ENCODE measurements at places on chromosomes 12 and 14.

GRCh38 chr12:6364044-6364374 lies 11.4 kb downstream of the SCNN1A start:
- no peak for DNase-seq

DNA sequence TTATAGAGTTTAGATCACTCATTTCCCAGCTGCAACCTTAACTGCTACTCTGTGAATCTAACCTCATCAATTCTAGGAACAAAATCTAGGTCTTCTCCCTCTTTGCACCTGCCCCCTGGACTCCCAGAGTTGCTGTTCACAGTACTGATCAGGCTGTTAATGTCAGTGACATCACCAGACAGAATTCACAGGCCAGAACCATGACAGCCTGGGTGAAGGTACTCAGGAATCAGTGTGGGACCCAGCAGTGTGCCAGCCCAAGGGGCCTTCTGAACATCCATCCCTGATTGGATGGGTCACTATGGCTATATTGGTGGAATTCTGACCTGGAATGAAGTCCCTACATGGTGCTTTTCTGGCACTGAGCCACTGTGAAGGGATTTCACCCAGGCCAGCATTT lies 72.8 kb downstream of the CLMN start:
- DNase-seq, result no peak

- no peak for DNase-seq
Observed at GRCh38 chr12:89305373-89305772, 46.9 kb downstream of the DUSP6 start.

DNA sequence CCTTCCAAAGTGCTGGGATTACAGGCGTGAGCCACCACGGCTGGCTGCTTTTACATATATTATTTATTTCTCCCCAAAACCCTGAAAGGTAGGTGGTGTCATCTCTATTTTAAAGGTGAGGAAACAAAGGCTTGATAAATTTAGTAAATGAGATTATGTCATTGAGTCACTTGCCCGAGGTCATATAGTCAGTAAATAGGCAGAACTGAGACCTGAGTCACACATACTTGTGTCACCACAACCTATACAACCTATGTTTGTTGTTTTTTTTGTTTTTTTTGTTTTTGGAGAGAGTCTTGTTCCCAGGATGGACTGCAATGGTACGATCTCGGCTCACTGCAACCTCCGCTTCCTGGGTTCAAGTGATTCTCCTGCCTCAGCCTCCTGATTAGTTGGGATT lies 12.8 kb downstream of the TSFM start:
- DNase-seq, result no peak

- DNase-seq, result no peak
Observed at GRCh38 chr12:56676851-56677580, 11.1 kb downstream of the PTGES3 start.

DNA sequence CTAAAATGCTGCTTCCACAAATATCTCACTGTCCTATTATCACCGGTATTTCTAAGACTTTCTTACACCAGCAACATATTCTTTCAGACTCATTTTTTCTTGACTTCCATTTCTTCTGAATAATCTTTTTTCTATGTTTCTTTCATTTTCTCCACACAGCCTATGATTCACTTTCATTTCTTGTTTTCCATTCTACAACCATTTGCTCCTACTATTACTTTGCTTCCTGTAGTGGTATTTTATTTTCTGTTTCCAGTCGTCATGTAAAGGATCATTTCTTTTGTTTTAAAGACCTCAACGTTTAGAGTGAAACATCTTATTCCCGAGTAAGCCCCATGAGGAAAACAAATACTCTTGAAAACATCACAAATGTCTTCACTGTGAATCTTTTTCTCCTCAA lies 182.2 kb upstream of the MDGA2 start:
- DNase-seq, result no peak

- no peak for DNase-seq
Observed at GRCh38 chr14:32786886-32787285, 151.8 kb upstream of the NPAS3 start.

DNA sequence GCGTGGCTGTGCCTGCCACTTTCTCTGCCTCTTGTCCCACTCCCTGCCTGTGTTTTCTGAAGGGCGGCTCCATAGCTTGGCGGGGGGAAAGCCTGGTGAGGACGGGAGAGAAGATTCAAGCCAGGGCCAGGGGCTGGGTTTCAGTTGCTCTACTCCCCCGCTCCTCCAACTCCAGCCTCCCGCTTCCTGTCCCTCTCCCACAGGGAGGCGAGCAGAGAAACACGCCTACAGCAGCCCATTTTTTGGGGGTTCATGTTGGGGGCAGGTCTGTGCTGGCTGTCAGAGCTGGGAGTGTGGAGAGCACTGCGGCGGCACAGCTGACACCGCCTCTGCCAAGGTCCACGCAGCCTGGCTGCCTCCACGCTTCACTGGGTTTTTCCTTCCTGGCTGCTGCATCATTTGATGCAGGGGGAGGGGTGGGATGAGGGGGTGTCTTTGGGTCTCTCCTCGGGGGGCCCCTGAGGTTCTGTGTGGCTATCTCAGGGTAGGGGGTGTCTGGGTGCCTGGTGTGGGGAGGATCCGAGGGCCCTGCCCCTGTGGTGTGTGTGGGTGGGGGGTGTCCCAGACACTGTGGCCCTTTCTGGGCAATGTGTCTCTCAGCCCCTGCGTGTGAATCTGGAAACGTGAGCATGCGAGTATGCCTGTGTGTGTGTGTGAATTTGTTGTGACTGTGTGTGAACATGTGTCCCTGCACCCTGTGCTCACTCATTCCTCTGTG lies 10.7 kb upstream of the KRT80 start:
- no peak for DNase-seq

- no peak for DNase-seq
Observed at GRCh38 chr12:96585977-96586376, 96.6 kb downstream of the CFAP54 start.

- DNase-seq, result no peak
Observed at GRCh38 chr14:22882529-22883172, 371 bp upstream of the REM2 start.

DNA sequence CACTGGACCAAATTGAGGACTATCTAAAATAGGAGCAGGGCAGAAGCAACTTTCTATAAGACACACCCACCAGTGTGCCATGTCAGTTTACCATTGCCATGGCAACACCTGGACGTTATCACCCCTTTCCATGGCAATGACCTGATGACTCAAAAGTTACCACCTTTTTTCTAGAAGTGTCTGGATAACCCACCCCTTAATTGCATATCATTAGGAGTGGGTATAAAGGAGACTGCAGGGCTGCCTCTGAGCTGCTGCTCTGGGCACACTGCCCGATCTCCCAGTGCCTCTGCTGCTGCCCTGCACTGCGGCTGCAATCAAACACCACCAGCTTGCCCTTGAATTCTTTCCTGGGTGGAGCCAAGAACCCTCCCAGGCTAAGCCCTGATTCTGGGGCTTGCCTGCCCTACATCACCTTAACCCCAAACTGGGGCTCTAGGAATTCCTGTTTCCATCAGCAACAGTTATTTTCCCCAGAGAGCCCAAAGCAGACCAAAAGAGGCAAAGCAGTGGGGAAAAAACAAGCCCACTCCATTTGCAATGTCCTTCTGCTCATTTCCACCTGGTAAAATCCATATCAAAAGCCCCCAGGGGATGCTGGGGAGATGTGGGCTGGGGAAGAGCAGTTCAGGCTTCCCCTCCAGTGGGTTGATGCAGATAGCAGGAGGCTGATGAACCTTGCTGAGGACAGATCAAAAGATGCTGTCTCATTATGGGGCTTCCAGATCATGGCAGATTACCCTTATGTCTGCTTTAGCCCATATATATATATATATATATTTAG lies 129.5 kb upstream of the NCOR2 start:
- no peak for DNase-seq

- no peak for DNase-seq
Observed at GRCh38 chr12:45309836-45310626, 94.1 kb downstream of the ANO6 start.

- DNase-seq, result no peak
Observed at GRCh38 chr12:123801573-123802178, 39.6 kb downstream of the DNAH10 start.

GRCh38 chr14:28877923-28878322 lies 111.3 kb downstream of the FOXG1 start:
- no peak for DNase-seq

- no peak for DNase-seq
Observed at GRCh38 chr12:109467978-109468676, 9.0 kb downstream of the KCTD10 start.

GRCh38 chr12:54199034-54199433 lies 10.2 kb upstream of the SMUG1 start:
- DNase-seq, result no peak

Data from SW 1271 (cell line).